ENCODE measurements at places on chromosomes 12 and 14.

- DNase-seq, result peak; percentile 69
These were observed 40.3 kb upstream of the NUAK1 start for GRCh38 chr12:106179086-106179485.

DNA sequence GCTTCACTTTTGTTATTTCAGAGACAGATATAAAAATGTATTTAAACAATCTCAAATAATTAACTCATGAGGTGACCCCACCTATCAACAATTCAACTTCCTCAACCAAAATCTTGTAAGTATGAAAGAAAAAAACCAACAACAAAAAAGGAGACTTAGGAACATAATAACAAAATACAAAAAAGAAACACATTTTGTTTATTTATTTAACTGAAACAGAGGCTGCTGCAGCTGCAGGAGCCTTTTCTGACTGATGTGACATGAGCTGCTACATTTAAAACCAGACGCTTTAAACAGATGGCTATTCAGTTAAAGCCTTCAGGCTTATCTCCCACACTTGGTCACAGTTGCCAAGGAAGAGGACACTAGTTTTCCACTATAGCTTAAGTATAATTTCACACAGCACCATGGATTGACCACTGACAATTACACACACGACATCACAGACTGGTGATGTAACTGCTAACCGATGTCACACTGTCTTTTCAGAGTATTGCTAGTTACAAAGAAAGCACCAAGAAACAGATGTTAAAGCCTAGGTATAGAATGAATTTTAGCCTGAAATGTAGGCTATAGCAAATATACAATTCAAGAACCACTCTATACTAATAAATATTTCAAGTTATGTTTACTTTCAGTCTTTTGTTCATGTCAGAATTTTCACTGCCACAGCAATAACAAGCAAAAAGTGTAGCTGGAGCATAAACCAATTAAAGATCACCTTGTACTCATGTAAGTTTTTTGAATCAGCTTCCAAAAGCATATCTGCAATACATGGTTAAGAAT lies 113.0 kb downstream of the MED13L start:
- peak; percentile 74 for DNase-seq

GRCh38 chr14:102828151-102828550 lies 50.9 kb downstream of the TRAF3 start:
- DNase-seq, result no peak

DNA sequence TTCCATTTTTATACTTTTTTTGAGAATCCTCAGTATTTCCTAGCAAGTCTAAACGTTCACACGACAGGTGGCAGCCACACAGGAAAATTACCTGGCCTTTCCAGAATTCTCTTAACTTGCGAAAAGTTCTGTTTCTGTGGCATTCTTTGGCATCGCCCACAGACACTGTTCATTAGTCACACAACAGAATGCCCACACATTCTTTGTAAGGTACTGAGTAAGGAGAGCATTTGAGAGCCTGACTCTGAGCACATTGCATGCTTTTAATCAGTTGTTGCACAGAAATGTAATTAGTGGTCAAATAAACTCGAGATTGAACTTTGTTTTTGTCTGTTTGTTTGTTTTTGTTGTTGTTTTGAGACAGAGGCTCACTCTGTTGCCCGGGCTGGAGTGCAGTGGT lies 52.4 kb downstream of the LMNTD1 start:
- no peak for DNase-seq

DNA sequence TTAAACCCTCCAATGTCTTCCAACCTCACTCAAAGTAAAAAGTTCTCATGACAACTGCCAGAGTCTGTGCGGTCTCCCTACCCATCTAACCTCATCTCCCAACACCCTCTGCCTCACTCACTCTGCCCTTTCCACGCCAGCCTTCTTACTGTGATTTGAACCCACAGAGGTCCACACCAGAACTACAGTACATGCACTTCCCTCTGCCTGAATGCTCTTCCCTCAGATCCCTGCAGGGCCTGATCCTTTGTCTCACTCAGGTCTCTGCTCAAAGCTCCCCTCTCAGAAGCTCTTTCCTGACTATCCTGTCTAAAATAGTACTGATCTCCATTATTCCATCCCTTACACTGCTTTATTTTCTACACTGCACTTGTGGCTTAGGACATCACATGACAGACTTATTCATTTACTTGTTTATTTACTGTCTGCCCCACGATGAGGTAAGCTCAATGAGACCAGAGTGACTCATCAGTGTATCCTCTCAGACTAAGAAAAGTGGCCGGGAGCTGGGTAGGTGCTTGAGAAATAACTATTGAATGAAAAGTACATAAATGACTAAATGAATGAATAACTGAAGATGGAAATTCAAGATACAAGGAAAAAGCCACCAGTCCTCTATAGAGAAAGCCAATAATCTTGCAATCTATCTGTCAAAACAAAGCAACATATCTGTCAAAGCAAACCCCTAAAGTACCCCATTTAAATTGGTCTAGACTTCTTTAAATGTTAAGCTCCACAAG lies 17.1 kb downstream of the POMT2 start:
- DNase-seq, result no peak

DNA sequence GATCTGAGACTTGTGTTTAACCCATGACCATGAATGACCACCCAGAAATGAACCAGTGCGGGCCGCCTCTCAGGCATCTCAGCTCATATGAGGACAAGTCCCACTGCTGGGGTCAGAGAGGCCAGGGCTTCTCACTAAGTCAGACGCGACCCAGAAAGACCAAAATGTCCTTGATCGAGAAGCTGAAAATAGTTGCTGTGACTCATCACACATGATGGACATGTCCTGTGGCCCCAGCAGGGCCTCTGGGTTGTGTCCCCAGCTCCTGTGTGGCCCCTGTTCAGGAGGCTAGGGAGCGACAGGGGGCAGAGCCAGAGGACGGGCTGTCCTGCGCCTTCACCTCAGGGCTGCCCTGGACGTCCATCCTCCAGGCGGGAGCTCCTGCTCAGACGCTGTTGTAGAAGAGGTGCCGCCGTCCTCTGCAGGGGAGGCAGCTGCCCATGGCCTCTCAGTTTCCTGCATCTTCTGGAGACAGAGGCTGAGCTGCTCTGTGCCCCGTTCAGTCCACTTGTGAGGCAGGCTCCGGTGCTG lies 29.0 kb upstream of the FAM181A start:
- DNase-seq, result no peak

DNA sequence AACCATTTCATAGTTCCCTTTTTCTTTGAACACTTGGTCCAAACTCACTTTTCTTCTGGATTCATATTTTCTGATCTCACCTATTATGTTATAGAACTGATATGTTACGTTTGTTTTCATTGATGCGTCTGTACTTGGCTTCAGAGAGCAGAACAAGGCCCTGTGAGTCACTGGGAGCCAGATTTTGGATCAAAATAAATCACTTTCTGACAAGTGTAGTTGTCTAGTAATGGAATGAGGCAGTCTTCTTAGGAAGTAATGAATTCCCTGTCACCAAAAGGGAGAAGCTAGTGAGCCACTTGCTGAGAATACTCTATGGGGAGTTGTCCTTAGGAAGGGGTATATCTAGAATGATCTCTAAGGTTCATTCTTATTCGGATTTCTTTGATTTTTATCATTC lies 10.2 kb downstream of the BICD1 start:
- no peak for DNase-seq

- DNase-seq, result no peak
These were observed 55.2 kb downstream of the SEL1L start for GRCh38 chr14:81478446-81478845.

DNA sequence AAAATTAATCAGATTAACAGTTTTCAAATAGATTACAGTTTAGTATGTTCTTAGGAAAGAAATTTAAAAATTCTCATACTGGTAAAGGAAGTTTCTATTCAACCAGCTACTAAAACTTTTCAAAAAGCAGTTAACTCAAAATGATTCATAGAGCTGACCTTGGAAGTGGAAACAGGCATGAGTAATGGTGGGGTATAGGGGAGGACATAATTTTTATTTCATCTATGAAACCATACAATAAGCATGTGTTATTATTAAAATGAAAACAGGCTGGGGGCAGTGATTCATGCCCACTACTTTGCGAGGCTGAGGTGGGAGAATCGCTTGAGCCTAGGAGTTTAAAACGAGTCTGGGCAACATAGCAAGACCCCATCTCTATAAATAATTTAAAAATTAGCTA lies 73.0 kb downstream of the DNAI7 start:
- no peak for DNase-seq

DNA sequence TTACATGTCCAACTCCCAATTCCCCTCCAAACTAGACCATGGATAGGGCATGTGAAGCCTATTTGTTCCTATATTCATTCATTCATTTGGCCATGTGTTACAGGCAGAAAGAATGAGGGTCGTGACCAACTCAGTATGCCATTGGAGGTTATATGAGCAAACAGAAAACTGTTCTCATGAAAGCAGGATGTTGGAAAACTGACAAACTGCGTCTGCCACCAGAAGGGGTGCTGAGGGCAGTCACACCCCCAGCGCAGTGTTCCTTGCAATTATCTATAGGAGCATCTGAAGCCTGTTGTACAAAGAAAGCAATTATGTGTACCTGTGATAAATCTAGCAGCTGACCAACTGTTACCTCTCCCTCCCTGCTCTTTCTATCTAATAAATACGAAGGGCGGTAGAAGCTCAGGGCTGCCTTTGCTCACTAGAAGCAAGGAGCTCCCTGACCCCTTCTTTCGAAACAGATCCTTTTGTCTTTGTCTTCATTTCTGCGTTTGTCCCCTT lies 21.1 kb downstream of the ENTPD5 start:
- DNase-seq, result no peak

GRCh38 chr14:75064205-75064567 lies 362 bp upstream of the ACYP1 start:
- no peak for DNase-seq

GRCh38 chr14:74977164-74977900 lies 21.9 kb upstream of the PGF start:
- no peak for DNase-seq

- no peak for DNase-seq
These were observed 46.7 kb downstream of the EML5 start for GRCh38 chr14:88746052-88746451.

DNA sequence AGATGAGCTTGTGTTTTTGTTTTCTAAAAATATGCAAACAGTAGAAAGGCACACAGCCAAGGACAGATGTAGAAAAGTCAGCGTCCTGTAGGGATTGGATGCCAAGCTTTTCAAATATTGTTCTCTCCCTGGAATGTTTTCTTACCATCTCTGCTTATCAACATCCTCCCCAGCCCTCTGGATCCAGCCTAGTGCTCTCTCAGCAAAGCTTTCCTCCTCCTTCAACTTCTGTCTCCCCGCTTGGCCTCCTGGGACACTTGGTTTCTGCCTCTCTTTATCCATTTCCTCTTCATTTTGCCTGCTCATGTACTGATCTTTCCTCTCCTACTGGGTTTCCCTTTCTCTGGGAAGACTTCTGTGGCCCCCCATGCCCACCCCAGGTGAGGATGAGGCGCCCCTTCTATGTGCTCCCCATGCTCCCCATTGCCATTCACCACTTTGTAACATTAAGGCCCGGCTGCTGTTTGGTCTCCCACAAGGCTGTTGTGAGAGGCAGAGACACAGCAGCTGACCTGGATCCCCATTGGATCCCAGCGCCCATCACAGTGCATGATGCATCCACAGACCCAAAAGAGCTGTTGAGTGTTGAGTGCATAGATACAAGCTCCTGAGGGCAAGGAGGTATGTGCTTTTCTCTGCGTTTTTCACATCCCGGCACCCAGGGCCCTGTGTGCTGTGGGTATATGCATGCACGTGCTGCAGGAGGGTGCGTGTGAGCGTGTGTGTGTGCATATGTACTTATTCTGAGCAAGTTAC lies 38.2 kb downstream of the EVL start:
- no peak for DNase-seq

DNA sequence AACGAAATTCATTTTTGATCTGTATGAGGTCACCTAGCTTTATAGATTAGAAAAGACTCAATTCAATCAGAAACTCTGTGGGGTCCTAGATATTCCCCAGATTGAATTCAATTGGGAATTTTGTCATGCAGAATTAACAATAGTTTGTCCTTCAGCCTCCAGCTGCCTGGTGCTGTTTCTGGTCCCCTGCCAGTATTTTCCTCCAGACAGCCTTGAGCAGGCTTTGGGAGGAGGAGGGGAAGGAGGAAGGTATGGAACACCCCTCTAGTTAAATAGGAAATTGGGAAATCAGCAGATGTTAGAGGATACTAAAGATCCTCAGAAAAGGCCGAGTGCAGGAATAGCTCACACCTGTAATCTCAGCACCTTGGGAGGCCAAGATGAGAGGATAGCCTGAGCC lies 10.6 kb downstream of the GRIP1 start:
- peak; percentile 29 for DNase-seq
